ENCODE measurements at places on chromosomes 13 and 19. TPM values are rescaled to one million over a fixed set of nuclear protein-coding genes. Genes with fewer than 3 reads are reported as not detected.

DNA sequence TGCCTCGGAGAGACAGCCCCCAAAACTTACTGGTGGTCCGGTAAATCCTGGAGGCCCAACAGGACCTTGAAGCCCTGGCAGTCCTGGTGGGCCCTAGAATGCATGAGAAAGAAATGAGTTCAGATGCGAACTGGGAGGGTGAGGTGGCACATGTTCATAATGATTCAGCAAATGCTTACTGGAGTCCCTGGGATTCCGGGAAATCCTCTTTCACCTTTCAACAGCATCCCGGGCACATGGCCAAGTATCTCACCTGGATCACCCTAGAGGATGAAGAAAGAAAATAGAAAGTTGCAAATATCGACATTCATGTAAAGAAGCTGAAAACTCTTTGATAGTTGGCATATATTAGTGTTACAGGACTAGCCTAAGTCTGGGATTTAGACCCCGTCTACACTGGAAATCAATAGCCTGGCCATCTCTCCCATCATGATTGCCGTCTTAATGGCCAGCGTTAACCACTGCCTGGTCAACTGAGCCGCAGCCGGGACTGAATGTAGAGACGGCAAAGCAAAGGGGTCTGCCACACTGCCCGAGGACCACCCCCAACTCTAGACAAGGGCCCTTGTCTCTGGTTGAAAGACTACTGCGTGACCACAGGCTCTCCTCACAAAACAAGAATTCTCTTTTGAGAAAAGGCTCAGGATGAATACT lies 96.9 kb downstream of the COL4A1 start:
- no peak for DNase-seq
- H3K27me3 ChIP-seq = no peaks in the 10 kb centered on the region
- H3K36me3 ChIP-seq = no peaks in the 10 kb centered on the region
- no peaks in the 10 kb centered on the region for H3K4me1 ChIP-seq

DNA sequence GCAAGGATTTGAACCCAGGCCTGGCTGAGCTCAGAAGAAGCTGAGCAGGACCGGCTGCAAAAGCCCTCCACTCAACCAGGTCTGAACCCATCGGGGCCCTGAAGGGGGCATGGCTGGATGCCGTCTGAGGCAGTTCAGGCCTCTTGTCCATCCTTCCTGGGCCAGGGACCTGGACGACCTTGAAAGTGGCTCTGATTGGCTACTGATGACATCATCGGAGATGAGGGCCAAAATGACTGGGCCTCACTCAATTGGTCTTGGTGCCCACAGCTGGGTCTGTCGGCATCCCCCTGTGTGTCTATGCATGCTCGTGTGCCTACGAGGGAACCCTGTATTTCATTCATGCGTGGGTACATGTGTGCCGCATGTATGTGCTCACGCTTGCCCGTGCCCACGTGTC lies 71.8 kb downstream of the PTPRS start:
- no peak overlapping the region for H3K4me3 ChIP-seq
- no peaks in the 10 kb centered on the region for H3K36me3 ChIP-seq
- no peak overlapping the region for H3K27ac ChIP-seq
- H3K27me3 ChIP-seq = no peaks in the 10 kb centered on the region
- no peaks in the 10 kb centered on the region for H3K4me1 ChIP-seq

- H3K4me3 ChIP-seq = peak overlapping the region; percentile 100
- no peak for DNase-seq
- H3K4me1 ChIP-seq = peaks cover 20% of the 10 kb centered on the region
- H3K36me3 ChIP-seq = peaks cover 2% of the 10 kb centered on the region
Measured at GRCh38 chr19:38650172-38650775, 2.8 kb downstream of the ACTN4 start.

DNA sequence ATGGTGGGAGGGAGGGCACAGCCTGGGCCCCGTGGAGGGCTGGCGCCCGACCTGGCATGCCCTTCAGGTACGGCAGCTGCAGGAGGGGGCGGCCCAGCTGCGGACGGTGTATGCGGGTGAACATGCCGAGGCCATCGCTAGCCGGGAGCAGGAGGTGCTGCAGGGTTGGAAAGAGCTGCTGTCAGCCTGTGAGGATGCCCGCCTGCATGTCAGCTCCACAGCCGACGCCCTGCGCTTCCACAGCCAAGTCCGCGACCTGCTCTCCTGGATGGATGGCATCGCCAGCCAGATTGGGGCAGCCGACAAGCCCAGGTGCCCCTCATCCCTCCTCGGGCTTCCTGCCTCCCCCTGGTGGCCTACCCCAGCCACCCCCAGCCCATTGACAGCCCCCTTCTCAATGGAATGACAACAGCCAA lies 16.6 kb upstream of the SHKBP1 start:
- no peak overlapping the region for H3K4me3 ChIP-seq
- H3K27me3 ChIP-seq = peaks cover 2% of the 10 kb centered on the region
- H3K4me1 ChIP-seq = no peaks in the 10 kb centered on the region
- no peak overlapping the region for H3K27ac ChIP-seq
- no peak for DNase-seq

DNA sequence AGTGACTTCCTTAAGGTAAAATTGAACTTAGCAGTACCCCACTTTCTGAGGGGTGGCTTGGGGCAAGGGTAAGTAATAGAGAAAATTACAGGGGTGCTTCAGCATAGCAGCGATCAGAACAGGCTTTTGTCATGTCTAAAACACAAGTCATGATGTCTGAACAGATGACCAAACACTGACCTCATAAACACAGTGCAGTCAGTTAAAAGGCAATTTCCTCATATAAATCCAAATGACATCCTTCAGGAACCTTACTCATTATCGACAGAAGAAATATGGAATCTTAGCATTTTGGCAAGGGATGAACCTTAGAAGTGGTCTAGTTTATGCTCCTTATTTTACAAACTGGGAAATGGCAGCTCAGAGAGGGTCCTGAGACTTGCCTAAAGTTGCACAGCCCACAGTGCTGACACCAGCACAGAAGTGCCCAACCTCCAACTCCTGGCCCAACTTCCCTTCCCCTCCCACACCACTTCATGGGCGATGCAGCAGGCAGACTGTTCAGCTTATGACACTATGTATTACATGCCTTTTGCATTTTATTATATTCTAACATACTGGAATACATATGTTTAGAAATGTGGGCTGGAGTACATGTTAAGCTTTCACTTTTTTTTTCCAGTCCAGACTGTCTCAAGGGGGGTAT lies 3.6 kb downstream of the GJA3 start:
- no peaks in the 10 kb centered on the region for H3K36me3 ChIP-seq
- H3K4me3 ChIP-seq = no peak overlapping the region
- no peak overlapping the region for H3K27ac ChIP-seq
- peaks cover 5% of the 10 kb centered on the region for H3K27me3 ChIP-seq

- H3K27ac ChIP-seq = no peak overlapping the region
- no peaks in the 10 kb centered on the region for H3K27me3 ChIP-seq
- DNase-seq = no peak
- H3K36me3 ChIP-seq = peaks cover 12% of the 10 kb centered on the region
- no peak overlapping the region for H3K4me3 ChIP-seq
Measured at GRCh38 chr13:23629566-23630272, 59.5 kb downstream of the TNFRSF19 start.

GRCh38 chr19:24159707-24160106 lies 72.7 kb downstream of the ZNF254 start:
- DNase-seq = no peak
- no peaks in the 10 kb centered on the region for H3K36me3 ChIP-seq
- H3K27ac ChIP-seq = no peak overlapping the region
- H3K4me1 ChIP-seq = no peaks in the 10 kb centered on the region
- H3K27me3 ChIP-seq = no peaks in the 10 kb centered on the region
- H3K4me3 ChIP-seq = no peak overlapping the region

- DNase-seq = no peak
- no peak overlapping the region for H3K27ac ChIP-seq
- no peaks in the 10 kb centered on the region for H3K36me3 ChIP-seq
Measured at GRCh38 chr13:62482351-62482750, 1066.7 kb upstream of the PCDH20 start.

DNA sequence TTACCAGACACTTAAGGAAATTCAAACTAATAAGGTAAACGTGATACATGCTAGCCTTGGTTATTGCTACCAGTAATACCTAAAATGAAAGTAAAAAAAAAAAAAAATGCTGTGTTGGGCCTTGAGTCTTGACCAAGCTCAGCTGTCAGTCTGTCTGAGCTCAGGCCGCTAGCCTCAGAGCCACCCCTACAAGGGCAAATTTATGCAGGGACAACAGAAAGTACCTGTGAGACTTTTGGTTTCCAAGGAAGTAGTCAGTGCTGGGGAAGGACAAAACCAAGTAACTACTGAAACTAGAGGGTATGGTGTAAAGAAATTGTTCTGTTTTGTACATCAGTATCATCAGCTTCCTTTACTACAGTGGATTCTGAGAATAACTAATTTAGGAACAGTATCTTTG lies 134.3 kb upstream of the SLITRK5 start:
- no peak for DNase-seq
- H3K4me3 ChIP-seq = no peak overlapping the region
- H3K27me3 ChIP-seq = no peaks in the 10 kb centered on the region

DNA sequence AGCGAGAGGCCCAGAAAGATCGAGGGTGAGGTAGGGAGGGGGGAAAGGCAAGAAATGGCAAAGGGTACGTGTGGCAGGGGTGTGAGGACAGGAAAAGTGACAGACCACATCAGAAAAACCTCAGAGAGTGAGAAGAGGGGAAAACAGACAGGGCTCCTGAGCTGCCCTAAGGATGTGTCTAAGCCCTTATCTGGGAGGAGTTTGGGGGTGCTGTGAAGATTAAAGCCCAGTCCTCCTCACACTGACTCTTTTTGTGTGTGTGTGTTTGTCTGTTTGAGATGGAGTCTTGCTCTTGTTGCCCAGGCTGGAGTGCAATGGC lies 703 bp upstream of the PTH2 start:
- H3K27me3 ChIP-seq = peaks cover 55% of the 10 kb centered on the region
- no peak overlapping the region for H3K4me3 ChIP-seq
- H3K4me1 ChIP-seq = peaks cover 4% of the 10 kb centered on the region
- no peaks in the 10 kb centered on the region for H3K36me3 ChIP-seq

- H3K27me3 ChIP-seq = no peaks in the 10 kb centered on the region
- H3K36me3 ChIP-seq = no peaks in the 10 kb centered on the region
Measured at GRCh38 chr13:26186995-26187394, 35.1 kb downstream of the RNF6 start.

- no peak for DNase-seq
- no peaks in the 10 kb centered on the region for H3K27me3 ChIP-seq
- H3K4me1 ChIP-seq = no peaks in the 10 kb centered on the region
- no peak overlapping the region for H3K4me3 ChIP-seq
Measured at GRCh38 chr13:50550151-50550550, 293.3 kb downstream of the DLEU7 start.

- H3K4me1 ChIP-seq = no peaks in the 10 kb centered on the region
- H3K36me3 ChIP-seq = peaks cover 9% of the 10 kb centered on the region
- no peak overlapping the region for H3K27ac ChIP-seq
- H3K4me3 ChIP-seq = no peak overlapping the region
- DNase-seq = no peak
Measured at GRCh38 chr19:3537438-3538240, 1.3 kb upstream of the TEKTIP1 start.

- no peaks in the 10 kb centered on the region for H3K36me3 ChIP-seq
- H3K27ac ChIP-seq = no peak overlapping the region
- DNase-seq = no peak
- H3K27me3 ChIP-seq = no peaks in the 10 kb centered on the region
- H3K4me3 ChIP-seq = no peak overlapping the region
- no peaks in the 10 kb centered on the region for H3K4me1 ChIP-seq
Measured at GRCh38 chr19:13960863-13961784, 8.8 kb downstream of the DCAF15 start.

DNA sequence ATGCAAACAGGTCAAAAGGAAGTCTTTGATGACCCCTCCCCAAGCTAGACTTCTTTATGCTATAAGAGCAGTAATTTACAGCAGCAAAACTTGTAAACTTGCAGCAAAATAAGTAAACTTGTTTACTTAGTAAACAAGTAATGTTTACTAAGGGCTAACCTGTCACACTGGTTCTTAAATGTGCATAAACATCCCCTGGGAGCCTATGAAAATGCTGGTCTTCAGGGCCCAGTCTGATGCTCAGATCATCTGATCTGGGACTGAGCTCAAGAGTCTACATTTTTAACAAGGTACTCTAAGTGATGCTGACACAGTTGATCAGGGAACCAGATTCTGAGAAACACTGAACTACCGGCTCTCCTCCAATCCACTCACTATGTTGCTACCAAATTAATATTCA lies 53.4 kb downstream of the MTMR6 start:
- H3K36me3 ChIP-seq = no peaks in the 10 kb centered on the region
- peaks cover 8% of the 10 kb centered on the region for H3K4me1 ChIP-seq

DNA sequence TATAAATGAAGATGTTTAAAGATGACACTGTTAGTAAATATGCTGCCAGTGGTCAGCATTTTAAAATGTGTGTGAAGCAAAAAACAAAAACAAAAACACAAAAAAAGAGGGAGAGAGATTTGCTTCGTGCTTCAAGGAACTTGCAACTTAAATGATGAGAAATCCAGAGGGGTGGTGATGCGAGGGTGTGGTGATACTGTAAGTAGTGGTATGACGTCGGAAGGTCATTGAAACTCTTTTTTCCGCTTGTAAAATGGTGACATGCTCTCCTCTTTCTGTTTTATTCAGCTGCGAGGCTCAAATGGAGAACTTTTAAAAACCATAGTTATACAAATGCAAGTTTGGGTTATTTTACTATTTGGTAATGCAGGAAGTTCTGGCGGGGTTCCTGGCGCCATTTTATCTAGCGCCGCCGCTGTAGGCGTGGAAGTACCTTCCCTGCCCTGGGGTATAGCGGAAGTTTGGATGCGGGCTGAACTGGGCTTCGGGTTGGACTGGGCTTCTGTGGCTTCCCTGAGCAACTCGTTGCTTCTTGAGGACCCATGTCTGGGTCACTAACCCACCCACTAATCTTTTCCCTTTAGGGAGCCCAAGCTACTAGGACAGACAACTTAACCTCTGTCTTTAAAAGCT lies 34.8 kb downstream of the DGKH start:
- H3K4me3 ChIP-seq = no peak overlapping the region
- H3K27ac ChIP-seq = no peak overlapping the region
- no peaks in the 10 kb centered on the region for H3K27me3 ChIP-seq
- no peak for DNase-seq
- H3K4me1 ChIP-seq = peaks cover 16% of the 10 kb centered on the region

- DNase-seq = no peak
- H3K27ac ChIP-seq = no peak overlapping the region
- no peaks in the 10 kb centered on the region for H3K36me3 ChIP-seq
- H3K4me3 ChIP-seq = no peak overlapping the region
Measured at GRCh38 chr13:40149611-40150274, 494.3 kb downstream of the COG6 start.

- no peak overlapping the region for H3K27ac ChIP-seq
- no peak overlapping the region for H3K4me3 ChIP-seq
- H3K36me3 ChIP-seq = no peaks in the 10 kb centered on the region
Measured at GRCh38 chr19:2391118-2391725, 31.2 kb downstream of the TMPRSS9 start.

GRCh38 chr13:40158218-40158617 lies 502.8 kb downstream of the COG6 start:
- H3K36me3 ChIP-seq = no peaks in the 10 kb centered on the region
- no peak for DNase-seq
- H3K4me1 ChIP-seq = no peaks in the 10 kb centered on the region

- H3K27ac ChIP-seq = no peak overlapping the region
- no peak for DNase-seq
- no peak overlapping the region for H3K4me3 ChIP-seq
- H3K4me1 ChIP-seq = no peaks in the 10 kb centered on the region
Measured at GRCh38 chr13:27830010-27830409, 37.7 kb downstream of the GSX1 start.

ZNF681 gene
- 0.16 TPM for total RNA-seq

CYTH2 gene
- 29.9 TPM for total RNA-seq

SPINT2 gene
- total RNA-seq = 18.8 TPM

FGF14 gene
- total RNA-seq = 0.44 TPM

ZNF763 gene
- total RNA-seq = 0.66 TPM

LILRA2 gene
- 1.1 TPM for total RNA-seq

CTU1 gene
- 10.5 TPM for total RNA-seq

SPACA4 gene
- total RNA-seq = not detected

RABAC1 gene
- total RNA-seq = 71.2 TPM

ZNF665 gene
- total RNA-seq = 1.4 TPM

KIR2DL3 gene
- total RNA-seq = not detected
